Activated gamma-delta T cell treated with Interleukin-2 at 50 U/mL for 16 hours (primary cell): ENCODE measurements at places on chromosomes 3 and 15.

GRCh38 chr15:84953136-84953535, 28.5 kb upstream of the PDE8A start:
- DNase-seq: no peak

GRCh38 chr3:44654039-44654438, 5.5 kb downstream of the ZNF35 start:
- DNase-seq: no peak

DNA sequence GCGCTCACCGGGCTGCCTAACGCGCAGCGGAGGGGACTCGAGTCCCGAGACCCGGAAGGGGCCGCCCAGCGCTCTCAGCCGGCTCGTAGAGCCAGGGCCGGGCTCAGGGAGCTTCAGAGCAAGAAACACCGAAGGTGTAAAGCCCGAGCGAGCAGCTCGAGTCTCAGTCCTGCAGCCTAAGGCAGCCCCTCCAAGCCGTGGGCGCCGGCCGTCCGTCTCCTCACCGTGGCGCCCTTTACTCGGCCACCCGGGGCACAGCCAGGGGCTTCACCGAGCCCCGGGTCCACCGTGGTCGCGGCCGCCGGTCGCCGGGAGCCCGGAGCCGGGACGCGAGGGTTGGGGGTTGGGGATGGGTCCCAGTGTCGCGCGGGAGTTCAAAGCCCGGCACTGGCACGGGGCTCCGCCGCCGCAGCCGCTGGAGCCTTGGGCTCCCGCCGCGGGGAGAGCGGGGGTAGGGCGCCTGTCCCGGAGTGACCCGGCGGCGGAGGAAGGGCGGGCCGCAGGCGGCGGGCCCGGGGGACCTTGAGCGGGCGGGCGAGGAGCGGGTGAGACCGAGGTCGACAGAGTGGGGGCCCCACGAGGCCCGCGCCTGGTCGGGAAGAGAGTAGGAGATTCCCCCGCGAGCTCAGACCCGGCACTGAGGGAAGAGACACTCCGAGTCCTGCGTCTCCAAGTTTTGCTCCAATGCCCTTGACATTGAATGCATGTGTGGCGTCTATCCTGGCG, 26.9 kb upstream of the THRB start:
- peak; percentile 3 for DNase-seq

DNA sequence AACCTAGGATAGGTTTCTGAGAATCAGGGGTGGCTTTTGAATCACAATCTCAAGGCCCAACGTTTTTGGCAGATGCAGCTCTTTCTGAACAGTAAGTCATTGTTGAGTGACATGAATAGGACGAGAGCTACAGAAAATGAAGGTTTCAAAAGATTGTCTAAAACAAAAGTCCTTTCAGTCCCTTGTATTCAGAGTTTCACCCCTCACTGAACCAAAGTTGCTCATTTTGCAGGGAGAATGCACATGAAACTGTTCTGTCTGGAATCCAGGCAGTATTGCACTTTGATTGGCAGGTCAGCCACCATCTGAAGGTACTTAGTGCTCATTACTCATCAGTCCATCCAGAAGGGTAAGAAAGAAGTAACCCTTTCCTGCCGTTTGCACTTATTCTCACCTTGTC, 24.1 kb upstream of the RASGRP1 start:
- DNase-seq: no peak

DNA sequence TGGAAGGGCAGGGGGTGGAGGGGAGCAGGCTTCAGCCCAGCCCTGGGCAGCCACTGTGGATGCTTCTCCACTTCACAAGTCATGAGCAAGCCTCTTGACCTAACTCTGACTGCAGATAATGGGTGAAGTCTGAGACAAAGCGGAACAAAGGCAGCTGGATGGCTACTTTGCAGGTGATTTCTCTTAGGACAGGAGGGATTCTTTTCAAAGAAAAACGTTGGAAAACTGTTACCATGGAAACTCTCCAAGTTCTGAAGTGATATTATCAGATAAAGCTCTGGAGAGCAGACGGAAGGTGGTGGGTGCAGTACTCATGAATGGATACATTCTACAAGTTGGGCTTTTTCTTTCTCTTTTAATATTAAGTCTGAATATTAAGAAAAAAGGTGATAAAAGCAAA, 254.2 kb upstream of the SLCO3A1 start:
- DNase-seq: no peak

DNA sequence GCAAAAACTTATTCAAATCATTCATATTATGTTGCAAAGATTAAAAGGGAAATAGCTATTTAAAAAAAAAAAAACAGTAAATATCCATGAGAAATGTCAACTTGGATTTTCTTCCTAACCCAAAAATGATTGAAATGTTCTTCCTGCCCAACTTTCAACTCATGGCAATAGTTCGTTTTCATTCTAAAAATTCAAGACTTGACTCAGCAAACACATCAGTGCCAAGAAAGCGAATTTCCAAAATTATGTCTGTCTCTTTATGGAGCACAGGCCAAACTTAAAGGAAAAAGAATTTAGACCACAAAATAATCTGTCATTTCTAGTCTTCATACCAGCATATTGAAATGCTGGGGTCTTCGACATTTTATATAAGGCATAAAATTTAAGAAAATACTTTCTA, 63.7 kb downstream of the MAGI1 start:
- no peak for DNase-seq

DNA sequence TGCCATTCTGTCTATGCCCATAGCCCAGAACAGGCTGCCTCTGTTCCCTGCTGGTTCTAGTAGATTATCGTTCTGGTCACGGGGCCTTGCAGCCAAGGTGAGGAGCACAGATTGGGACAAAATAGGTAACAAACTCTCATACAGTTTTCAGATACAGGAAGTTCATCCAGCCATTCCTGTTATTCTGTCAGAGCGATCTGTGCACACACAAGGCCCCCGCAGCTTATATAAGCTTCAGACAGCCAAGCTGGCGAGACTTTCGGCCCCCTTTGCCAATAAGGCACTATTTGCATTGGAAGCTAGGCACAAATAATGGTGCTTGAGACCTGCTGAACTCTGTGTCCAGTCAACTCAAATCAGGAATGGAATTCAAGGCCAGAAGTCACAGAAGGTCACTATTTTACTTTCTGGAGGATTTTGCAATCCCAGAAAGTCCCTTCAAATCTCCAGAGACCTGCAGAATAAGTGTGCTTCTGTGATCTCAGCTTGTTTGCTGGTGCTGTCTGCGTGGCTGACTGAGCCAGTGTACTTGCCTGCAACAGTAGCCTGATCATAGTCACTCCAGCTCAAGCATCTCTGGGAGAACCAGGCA, 69.4 kb downstream of the BFSP2 start:
- no peak for DNase-seq

GRCh38 chr3:13083898-13084297, 10.7 kb upstream of the IQSEC1 start:
- DNase-seq: no peak

DNA sequence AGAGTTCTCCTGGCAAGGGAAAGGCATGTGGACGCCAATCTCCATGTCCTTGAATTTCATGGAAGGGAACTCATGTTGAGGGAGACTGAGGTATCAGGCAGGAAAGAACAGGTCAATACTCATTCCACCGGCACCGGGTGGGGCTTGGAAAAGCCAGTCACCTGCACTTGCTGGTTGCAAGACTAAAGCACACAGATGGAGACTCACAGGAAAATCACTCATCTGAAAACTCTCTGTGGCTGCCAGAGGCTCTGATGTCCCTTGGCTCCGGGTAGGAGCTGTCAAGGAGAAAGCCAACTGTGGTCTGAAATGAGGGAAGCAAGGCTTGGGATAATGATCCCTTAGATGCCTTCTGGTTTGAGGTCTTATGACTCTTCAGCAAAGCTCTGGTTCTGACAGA, 8.7 kb upstream of the CGNL1 start:
- DNase-seq: no peak

GRCh38 chr15:79924379-79924778, 27.6 kb upstream of the MTHFS start:
- no peak for DNase-seq

DNA sequence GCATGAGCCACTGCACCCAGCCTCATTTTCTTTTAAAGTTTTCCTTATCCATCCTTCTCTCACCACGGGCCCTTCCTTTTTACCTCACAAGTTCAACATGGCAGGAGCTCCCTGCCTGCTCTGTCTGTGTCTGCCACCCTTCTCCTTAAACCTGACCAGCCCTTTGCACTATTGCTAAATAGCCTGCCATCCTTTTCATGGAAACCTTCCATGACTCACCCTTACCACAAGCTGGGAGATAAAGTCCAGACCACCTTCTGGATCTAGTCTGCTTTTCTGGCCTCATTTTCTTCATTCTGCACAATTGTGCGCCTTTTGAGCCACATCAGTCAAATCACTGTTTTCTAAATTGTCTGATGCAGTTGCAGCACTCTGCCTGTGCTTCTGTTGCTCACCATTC, 8.9 kb downstream of the PARP14 start:
- no peak for DNase-seq

GRCh38 chr3:153976891-153977554, 144.2 kb upstream of the ARHGEF26 start:
- DNase-seq: no peak

GRCh38 chr15:79922512-79923078, 25.8 kb upstream of the MTHFS start:
- DNase-seq: no peak

DNA sequence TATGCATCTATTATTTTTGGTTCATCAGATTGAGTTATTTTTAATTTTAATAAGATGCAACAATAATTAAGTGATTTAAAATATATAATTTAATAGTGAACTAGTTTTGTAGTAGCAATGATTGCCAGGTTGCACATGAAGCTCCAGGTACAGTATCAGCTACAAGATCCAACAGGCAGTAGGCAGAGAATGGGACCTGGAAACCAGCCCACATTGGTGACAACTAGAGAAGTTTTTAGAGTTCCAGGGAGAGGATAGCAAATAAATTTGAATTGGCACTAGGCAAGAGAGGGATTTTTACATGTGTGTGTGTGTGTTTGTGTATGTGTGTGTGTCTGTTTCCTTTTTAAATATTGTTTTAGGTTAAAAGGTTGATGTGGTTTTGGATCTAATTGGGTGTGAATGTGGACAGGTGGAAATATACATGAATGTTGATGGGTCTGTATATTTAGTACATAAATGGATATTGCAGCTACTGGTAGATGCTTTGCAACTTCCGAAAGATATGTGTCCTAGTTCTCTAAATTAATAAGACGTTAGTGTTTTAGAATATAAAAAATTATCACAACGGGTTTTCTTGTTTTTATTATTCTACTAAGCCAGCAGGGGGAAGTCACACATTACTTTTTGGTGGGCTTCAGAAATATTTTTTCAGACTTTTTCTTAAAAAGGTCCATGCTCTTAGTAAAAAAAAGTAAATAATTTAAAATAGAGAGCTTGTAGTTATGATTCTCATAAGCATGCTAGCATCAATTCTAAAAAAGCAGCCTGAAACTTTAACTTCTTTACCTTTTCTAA, 110.1 kb upstream of the GBE1 start:
- DNase-seq: no peak

DNA sequence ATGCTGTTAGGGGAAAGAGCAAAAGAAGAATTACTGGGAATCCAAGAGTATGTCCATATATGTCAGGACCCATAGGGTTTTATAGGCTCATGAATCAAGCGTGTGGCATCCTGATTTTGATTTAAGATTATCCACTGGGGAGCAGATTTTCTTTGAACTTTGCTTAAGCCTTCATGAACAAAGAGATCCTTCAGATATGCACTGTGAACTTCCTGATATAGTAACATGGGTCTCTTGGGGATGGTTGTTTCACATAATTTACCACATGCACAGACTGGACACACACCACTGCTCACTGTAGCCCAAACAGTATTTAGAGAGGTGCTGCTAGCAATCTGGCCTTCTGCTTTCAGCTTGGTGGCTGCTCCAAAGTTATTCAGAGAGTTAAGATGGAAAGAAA, 200.9 kb upstream of the ZPLD1 start:
- no peak for DNase-seq

GRCh38 chr15:77737238-77738037, 104.7 kb upstream of the LINGO1 start:
- no peak for DNase-seq

DNA sequence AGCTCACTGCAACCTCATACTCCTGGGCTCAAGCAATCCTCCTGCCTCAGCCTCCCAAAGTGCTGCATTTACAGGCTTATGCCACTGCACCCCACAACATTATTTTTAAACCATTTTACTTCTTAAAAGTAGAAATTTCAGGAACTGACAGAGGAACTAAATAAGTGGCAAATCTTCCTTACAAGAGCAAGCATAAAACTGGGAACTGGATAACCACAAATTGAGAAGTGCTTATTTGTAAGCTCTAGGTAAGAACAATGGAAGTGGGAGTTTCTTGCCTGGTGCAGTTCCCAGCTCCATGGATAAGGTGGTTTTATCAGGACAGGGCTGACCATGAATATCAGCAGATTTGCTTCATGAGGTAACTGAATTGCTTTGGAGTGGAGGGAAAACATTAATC, 655.2 kb downstream of the DIPK2A start:
- DNase-seq: no peak

- no peak for DNase-seq
These were observed 20.7 kb downstream of the MRPS22 start for GRCh38 chr3:139364549-139364948.

DNA sequence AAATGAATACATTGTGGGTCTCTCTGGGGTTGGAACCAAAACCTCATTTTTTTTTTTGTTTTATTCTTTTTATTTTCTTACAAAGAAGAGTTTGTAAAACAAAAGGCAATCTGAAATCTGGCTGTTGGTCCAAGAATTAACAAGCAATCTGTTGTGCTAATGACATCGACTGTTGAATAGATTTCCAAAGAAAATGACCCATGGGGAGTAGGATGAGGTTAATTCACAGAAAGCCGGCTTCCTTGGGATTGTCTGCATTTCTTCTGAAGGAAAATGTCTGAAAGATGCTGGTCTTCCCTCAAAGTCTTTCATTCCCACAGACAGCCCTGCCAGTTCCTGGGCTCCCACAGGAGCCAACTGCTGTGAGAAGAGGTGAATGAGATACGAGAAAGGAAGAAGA, 92.9 kb downstream of the LRRC3B start:
- DNase-seq: no peak

DNA sequence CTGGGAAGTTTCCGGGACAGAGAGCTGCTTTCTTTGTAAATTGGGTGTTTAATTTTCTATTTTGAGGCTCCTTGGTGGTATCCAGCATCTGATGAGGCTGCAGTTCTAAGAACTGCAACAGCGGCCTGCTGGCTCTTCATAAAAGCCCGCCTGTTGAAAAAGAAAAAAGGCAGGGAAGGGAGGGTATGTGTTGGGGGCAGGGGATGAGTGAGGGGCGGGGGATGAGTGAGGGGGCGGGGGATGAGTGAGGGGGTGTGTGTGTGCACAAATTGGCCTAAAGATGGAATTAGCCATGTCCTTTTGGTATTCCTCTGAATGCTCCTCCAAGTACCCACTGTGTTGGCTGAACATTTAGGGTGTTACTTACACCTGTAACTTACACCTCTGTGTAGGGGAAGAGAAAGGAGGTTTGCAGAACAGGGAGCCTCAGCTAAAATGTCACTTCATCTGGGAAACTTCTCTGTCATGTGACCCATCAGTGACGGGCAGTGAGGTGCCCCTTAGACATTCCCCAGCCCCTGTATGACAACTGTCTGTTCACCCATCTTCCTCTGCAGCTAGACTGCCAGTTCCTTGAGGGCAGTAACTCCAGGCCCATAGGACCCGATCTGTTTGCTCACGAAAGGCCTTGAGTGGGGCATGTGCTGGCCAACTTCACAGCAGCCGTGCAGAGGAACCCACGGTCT, 57.6 kb downstream of the LRIG1 start:
- no peak for DNase-seq
